ENCODE measurements at places on chromosomes 6 and 20.

DNA sequence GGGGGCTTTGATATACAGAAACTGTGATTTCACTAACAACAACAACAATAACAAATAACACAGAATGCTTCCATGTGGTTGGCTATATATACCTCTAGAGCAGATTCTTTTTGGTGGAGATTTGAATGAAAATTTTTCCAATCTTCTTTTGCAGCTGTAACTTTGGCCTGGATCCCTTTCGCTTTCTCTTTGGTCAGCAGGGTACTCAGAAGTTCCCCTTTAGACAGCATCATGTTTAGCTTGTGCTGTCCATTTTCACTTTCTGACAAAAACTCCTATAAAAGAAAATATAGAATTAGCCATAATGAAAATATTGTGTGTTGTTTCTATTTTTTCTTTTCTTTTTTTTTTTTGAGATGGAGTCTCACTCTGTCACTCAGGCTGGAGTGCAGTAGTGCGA, 264.2 kb downstream of the SYNE1 start:
- no peak for DNase-seq

GRCh38 chr6:53857318-53858094, 62.7 kb downstream of the LRRC1 start:
- no peak for DNase-seq

DNA sequence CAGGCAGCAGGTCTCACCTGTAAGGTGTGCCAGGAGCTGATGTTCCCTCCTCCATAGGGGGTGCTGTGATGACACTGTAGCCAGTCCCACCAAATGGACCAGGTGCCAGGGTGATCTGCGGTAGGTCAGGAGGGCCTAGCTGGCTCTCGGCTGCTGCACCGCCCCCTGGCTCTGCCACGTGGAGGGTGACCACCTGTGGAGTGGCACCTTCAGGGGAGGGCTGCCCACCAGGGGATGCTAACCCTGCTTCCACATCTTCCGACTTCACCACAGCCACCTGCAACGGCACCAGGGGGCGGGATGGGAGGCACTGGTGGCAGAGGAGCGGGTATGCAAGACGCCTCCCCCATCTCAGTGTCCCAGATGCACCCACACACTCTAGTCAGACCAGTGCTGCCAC, 18.3 kb downstream of the ZNF335 start:
- no peak for DNase-seq

DNA sequence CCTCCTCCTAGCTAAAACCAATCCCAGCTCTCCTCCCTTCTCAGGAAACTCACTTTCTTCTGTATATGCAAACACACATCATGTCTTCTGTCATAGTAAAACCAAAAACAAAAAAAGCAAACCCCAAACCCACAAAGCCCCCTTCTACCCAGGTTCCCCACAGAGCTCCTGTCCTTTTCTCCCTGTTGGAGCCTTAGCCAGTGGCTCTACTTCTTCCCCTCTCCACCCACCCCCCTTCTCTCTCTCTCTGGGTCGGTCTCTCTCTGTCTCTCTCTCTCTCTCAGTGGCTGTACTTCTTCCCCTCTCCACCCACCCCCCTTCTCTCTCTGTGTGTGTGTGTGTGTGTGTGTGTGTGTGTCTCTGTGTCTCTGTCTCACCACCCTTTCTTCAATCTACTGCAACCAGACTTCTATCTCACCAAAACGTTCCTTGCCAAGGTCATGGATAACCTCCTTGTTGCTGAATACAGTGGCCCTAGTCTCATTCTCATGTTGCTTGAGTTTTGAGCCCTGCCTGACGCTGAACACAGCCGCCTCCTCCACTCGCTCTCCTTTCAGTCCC, 8.7 kb upstream of the OSER1 start:
- no peak for DNase-seq

DNA sequence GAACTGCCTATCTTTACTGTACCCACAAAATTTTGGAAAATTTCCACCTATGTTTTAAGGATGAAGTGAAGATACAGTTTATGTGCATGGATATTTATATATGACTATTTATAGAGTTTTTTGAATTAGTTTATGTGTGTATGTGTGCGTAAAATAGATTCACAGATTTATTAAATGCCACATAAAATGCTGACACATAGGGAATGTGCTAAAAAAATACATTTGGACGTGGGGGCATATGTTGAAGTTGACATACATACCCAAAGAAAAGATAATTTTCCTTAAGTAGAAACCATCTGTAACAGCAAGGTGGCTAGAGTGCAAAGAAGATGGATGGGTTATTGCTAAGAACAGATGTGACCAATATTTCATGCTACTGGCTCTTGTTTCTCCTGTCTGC, 302.1 kb upstream of the RNF217 start:
- no peak for DNase-seq

GRCh38 chr20:52439375-52439774, 247.8 kb upstream of the ZFP64 start:
- DNase-seq: no peak

- DNase-seq: no peak
Observed at GRCh38 chr6:54335871-54336270, 27.6 kb downstream of the TINAG start.

DNA sequence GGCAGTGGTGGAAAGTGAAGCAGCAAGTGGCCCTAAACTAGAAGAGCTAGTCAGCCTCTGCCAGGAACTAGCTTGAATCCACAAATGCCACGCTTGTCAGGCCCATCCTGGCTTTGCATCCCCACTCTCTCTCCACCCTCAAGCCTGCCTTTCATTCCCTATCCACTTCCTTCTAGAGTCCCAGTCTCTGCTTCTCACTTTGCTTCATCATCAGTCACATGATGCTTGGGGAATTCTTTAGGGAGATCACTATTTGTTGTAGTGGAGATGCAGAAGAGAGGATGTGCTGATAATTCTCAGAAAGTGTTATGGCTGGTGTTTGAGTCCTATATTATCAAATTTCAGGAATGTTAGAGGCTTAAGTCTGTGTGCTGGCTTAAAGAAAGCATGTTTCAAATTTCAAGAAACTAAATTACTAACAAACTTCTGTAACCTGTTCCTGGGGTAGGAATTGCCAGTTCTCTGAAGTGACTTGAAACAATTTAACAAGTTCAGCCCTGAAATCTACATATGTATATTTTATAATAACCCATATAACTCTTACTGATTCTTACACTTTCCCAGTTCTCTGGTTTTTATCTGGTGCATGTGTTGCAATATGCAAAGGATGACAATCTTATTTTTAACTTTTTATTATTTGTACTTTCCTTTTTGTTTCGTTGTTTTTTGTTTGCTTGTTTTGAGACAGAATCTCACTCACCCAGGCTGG, 7.5 kb downstream of the TRIM39 start:
- no peak for DNase-seq

DNA sequence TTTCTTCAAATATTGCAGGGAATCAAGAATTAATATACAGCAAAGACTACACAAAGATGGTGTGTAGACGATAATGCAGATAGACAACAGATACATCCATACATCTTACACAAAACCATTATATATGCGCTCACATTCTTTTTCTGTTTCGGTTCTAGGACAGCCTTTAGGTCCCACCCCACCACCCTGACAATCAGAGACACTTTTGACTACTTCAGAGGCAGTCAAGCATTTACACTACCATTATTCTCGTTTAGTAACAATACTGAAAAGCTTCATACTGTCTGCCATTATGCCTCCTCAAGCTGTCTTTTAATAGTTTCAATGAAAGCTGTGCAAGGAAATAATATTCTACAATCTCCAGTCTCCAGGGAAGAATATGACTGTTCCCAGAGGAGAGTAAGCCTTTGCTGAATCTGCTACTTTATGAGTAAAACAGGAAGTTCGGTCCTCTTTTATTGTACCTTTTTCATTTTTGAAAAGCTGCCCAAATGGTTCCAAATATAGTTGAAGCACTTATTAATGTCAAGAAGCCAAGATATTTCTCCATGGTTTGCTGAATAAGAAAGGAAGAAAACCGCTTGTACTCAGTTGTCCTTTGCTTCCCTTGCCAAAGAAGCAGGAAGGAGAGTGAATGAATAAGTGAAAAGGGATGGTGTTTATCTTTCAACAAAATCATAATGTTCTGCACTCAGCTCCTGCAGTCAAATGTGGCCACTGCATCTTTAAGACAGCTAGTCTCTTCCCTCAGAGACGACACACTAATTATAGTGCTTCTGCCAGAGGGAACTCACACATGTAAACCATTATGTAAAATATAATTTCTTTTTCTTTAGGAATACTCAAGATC, 468.3 kb downstream of the CDC5L start:
- DNase-seq: no peak

- DNase-seq: peak; percentile 70
Observed at GRCh38 chr6:137903933-137904821, 37.1 kb downstream of the TNFAIP3 start.

DNA sequence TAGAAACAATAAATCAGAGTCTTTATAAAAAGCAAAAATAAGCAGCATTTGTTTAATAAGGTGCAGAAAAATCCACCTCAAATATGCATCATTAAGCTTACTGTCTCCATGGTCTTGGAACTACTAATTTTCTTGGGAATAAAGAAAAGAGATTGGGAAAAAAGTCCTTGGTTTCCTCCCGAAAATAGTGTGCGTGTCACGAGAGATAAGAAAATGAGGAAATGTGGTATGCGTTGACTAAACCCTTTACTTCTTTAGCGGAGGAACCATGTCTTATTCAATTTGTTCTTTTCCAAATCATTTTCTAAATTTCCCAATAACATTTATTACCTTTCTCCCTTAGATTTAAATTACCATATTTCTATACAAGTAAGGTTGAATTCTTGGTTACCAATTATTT, 54.1 kb upstream of the HBS1L start:
- DNase-seq: no peak

DNA sequence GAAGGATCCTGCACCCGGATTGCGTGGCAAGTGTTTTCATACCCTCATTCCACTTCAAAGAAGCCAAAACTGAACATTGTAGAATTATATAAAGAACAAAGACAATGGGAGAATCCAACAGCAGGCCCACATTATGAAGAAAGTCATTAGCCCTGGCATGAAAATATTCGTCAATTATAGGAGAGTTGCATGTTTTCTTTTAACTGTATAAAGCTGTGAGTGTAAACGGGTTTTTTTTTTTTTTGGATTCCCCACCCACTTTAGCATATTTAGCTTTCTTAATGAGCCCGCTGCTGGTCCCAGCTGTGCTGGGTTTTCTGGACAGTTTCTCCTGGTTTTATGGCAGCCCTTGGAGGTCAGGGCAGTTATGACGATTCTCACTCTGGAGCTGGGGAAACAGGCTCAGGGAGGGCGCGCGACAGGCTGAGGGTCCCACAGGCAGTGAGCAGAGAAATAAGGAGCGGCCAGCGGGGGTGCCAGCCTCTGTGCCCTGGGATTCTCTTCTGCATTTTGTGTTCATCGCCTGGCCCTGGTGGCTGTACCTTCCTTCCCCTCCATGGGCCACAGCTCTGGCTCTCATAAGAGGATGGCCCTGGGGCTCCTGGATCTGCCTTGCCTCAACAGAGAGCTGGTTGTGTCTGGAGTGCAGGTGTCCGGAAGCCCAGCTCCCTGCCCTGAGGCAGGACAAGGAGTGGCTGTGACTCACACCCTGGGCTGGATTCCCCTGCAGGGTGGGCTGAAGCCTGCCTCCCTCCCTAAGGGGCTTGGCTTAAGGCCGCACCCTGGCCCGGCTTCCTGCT, 24.1 kb upstream of the SULF2 start:
- DNase-seq: no peak

DNA sequence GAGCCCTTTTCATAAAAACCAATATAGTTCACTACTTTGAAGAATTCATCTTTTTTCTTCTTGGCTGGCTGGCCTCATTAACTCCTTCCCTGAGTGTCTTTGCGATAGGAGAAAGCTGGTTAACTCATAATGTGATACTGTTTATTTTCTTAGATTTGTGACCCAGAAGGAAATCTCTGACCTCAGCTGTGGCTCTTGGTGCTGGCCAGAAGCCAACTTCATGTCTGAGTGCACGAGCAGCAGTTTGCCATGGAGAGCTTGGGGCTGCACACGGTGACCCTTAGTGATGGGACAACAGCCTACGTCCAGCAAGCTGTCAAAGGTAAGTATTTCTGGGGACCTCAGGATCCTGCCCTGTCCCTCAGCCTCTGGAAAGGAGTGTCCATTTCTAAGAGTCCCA, 16.7 kb upstream of the DEF6 start:
- DNase-seq: no peak

DNA sequence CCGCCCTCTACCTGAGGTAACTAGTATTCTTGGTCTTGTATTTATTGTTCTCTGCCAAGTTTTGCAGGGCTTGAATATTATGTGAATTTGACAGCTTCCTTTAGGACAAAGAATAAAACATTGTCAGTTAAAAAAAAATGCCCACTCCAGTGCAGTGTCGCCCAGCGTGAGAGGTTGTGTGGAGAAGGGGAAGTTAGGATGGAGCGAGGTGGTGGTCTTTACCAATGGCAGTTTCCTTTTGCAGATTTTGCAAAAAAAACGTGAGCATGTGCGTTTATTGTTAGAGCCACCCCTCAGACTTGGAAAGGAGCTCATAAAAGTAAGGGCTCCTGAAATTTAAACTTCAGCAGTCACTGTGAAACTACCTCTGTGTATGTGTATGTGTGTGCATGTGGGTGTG, 28.3 kb downstream of the UST start:
- no peak for DNase-seq

DNA sequence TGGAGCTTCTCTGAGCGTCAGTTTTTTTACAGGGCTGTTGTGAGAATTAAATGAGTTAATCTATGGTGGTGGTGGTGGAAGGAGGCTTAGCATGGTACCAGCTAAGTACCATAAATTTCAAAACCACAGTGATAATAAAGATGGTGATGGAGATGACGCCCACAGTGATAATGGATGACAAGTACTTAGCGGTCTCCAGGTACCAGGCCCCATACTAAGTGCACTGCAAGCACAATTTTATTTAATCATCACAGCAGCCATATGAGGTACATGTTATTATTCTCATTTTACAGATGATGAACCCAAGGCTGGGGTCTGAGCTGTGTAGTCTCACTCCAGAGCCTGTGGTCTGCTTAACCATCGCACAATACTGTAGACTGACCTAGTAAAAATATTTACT, 75.1 kb downstream of the PAX1 start:
- no peak for DNase-seq

Measured in stimulated activated CD8-positive, alpha-beta memory T cell treated with anti-CD3 and anti-CD28 coated beads, Interleukin-7, amount 100 ng/mL, for 48 hours (primary cell).